Fibroblast of villous mesenchyme (primary cell): ENCODE measurements at places on chromosomes 13 and 19. TPM values are rescaled to one million over a fixed set of nuclear protein-coding genes. Genes with fewer than 3 reads are reported as not detected.

GRCh38 chr19:55985254-55985653 lies 1.3 kb upstream of the NLRP5 start:
- DNase-seq, result no peak

DNA sequence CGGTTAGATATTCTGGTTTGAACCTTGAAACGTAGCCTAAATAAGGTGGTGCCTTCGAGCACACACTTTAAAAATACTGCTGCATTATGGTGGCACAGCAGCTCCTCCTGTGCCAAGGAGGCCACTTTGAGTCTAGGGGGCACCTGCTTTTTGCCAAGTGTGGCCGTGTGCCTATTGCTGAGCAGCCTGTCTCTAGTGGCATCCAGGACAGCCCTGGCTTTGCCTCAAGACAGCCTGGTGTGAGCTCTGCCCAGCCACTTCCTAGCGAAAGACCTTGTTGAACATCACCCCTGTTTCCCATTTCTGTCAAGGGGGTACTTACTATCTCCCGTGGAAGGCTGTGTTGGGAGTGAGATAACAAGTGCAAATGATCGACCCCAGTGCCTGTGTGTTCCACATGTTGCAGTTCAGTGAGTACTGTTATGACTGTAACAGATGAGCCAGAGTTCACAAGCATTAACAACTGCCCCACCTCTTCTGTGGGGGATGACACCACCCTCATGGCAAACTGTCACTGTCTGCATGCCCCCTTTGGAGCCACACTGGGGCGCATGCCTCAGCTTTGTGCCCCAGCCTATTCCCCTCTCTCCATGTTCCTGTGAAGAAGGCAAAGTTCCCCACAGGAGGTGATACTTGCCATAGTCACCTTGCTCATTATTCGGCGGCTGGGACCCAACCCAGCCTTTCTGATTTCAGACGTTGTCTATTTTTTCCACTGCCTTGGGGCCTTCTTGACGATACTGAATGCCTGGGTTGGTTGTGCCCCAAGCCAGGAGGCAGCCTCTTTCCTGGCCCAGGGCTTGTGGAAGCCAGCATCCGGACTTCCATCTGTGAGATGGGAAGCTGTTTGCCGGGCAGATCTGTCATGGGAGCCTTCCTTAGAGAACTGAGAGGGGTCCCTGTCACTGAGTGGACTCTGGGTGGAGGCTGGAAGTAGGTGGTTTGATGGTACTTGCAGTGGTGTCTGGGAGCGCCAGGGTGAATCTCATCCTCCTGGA lies 5.4 kb downstream of the GATAD2A start:
- DNase-seq, result no peak

- no peak for DNase-seq
Measured at GRCh38 chr19:50722201-50723013, 757 bp upstream of the CLEC11A start.

GRCh38 chr13:31355001-31355400 lies 155.2 kb downstream of the B3GLCT start:
- no peak for DNase-seq

GRCh38 chr13:113245849-113246796 lies 36.7 kb downstream of the CUL4A start:
- no peak for DNase-seq

- no peak for DNase-seq
Measured at GRCh38 chr13:69264362-69265334, 843.0 kb upstream of the ATXN8OS start.

GRCh38 chr19:7975037-7975436 lies 30.4 kb downstream of the ELAVL1 start:
- DNase-seq, result no peak

GRCh38 chr19:6047741-6048251 lies 62.5 kb downstream of the RFX2 start:
- DNase-seq, result peak; percentile 34

GRCh38 chr19:54252845-54253244 lies 4.2 kb downstream of the LILRB5 start:
- DNase-seq, result no peak

DNA sequence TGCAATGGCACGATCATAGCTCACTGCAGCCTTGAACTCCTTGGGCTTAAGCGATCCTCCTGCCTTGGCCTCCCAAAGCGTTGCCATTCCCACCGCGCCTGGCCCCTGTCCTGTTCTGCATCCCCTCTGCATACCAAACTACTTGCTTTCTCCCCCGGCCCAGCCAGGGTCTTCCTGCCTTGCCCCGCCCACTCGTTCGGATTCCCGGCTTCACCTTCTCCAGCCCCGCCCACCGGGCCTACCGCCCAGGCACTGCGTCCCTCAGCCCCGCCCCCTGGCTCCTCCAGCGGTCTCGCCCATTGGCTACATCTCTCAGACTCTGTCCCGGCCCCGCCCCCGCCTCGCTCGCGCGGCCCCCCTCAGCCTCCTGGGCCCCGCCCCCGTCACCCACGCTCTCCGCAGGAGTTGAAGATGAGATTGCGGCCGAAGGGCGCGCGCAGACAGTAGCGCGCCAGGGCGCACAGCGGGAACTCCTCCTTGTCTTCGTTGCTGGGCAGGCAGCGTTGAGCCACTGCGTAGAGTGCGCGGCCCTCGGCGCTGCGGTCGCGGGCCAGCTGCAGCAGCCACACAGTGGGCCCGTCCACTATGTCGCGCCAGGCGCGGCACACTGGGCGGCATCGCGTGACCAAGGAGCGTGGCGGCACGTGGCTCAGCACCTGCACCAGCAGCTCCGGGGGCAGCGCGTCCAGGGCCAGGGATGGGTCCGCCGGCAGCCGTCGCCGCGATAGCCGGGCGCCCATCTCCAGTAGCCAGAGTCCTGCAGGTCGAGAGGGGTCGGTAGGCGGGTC lies 19.0 kb downstream of the MRPS12 start:
- DNase-seq, result peak; percentile 73

DNA sequence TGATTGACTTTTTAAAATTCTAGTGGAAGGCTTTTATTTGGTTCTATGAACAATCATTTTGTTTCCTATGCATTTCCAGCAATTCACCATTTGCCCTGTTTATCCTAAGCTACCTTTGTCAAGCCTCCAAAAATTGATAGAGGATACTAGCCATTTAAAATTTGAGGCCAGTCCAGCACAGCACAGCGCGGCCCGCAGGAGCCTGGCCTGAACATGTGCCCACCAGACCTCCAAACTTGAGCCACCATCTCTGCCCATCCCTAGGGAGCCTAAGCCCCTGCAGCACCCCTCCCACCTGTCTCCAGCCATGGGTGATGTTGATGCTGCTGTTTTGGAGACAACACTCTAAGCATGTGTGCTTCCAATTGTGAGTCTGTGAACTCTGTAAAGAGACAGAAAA lies 57.5 kb downstream of the SPRYD7 start:
- DNase-seq, result no peak

DNA sequence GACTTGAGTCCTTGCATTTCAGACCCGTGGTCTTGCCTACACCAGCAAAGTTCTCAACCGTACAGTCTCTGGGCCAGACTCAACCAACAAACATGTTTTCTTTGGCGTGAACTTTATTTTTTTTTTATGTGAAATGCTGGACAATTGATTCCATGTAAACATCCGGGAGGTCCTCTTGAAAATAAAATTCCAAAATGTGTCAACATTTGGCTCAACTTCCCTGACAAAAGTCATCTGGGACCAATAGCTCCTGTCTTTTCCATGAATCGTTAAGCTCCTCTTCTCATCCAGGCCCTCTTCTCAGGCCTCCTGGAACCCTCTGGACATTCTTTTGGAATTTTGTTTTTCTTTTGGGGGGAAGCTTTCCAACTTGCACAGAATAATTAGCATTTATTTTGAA lies 2.7 kb downstream of the ALDH16A1 start:
- peak; percentile 80 for DNase-seq

- peak; percentile 80 for DNase-seq
Measured at GRCh38 chr13:96052656-96053002, 572 bp downstream of the UGGT2 start.

DNA sequence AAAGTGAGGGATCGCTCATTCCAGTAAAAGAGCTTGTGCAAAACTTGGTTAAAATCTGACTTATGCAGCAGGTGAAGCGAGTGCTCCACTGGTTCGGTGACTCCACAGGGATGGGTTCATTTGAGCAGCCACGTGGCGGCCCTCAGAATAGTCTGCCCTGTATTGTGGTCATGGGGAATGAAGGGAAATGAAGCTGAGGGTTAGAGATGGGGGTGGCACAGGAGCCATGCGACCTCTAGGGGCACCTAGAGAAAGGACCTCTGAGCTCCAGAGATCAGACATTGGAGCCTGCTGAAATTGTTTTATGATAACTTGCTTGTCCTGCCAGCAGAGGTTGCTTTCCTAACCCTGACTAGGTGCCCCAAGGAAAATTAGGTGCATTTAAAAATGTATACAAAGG lies 26.6 kb downstream of the CBY2 start:
- DNase-seq, result no peak

DNA sequence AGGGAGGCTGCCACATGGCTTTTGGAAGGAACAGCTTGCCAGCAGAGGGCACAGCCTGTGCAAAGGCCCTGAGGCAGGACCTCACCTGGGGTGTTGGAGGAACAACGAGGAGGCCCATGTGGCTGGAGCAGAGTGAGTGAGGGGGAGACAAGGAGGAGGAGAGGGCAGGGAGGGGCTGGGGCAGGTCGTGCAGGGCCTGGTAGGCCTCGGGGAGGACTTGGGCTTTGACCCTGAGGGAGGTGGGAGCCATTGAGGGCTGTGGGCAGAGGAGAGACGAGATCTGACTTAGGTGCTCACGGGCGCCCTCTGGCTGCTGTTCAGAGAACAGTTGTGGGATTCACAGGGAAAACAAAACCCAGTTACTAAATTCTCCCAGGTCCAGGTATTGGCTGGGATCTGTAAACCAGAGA lies 25.2 kb downstream of the ZNRF4 start:
- peak; percentile 16 for DNase-seq

GRCh38 chr19:1079566-1080111 lies 12.7 kb downstream of the ARHGAP45 start:
- DNase-seq, result no peak

DNA sequence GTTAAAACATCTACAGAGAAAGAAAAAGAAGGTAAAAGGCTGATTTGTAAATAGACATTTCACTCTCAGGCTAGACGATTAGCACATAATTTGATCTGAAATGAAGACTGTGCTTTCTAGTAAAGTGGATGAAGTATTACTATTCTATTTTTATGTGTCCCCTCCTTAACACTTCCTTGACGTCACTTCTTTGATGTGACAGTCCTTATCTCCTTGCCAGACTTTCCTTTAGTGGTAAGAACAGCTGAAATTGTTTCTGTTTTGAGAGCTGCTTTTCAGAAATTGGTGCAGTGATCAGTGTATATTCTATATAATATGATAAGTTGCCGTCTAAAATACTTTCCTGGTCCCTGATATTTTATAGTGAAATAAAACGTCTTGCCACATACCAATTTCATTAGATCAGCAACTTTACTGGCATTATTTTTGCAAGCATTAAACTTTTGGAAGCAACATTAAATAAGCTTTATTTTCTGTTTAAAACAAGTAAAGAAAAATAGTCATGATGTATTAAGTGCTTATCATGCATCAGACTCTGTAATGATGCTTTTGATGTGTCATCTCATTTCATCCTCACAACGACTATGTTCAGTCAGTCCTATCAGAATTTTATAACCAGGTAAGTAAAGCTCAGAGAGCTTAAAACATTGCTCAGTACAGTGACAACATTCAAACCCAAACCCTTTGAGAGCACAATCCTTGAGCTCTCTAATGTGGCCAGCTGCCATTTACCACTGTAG lies 210.3 kb upstream of the PCDH9 start:
- DNase-seq, result no peak

DNA sequence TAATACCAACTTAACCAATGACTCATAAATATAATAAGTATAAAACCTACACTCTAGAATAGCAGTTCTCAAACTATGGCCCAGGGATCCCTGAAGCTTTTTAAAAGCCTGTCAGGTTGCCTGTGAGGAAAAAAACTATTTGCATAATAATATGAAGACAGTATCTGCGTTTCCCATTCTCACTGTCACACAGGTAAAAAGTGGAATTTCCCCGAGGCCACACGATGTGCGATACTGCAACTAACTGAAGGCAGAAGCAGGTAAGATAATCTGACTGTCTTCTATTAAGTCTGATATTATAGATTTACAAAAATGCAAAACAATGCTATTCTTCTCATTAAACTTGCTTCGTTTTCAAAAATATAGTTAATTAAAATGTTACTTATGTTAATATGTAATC lies 52.5 kb upstream of the EEF1AKMT1 start:
- DNase-seq, result no peak

DNA sequence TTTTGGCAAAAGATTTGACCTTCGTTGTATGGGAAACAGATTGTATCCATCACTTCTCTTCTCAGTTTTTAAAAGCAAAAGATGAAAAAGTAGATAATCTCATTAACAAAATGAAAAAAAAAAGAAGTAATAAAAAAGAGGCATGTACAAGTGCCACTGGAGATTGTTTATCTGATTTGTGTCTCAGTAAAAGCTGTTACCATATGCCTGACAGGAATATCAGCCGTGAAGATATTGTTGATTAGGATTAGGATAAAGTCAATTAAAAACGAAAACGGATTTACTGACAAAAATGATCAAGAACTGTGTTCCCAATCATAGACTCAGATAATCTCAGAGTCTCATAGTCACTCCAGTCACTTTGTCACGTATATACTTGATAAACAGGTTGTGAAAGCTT lies 842.1 kb upstream of the SLC10A2 start:
- DNase-seq, result no peak

DNA sequence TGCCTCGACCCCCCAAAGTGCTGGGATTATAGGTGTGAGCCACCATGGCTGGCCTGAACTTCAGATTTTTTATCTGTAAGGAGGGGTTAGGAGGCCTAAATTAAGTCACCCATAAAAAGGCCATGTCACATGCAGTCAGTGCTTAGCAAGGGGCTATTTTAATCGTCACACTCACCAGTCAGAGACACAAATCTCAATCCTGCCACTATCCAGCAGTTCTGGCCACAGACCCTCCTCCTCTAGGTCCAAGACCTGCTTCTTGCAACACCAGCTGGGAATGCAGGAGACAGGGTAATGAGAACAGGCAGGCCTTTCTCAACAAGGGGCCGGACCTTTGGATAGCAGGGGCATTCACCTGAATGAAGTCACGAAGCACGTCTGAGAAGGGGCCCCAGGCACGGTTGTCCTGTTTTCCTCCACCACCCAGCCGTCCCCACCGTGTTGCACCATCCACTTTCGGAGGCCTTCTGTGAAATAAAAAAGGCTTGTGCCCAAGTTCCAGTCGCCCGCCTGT lies 1.4 kb downstream of the FBXO27 start:
- DNase-seq, result no peak

RFX1 gene
- 2.3 and 2.6 TPM in 2 replicates for total RNA-seq

BCL3 gene
- total RNA-seq, result 8.6 and 10.0 TPM in 2 replicates

RAD23A gene
- total RNA-seq, result 91.1 and 92.8 TPM in 2 replicates

BRME1 gene
- 0.32 and 0.43 TPM in 2 replicates for total RNA-seq

TNFRSF19 gene
- total RNA-seq, result 95.7 and 139 TPM in 2 replicates

SLAIN1 gene
- not detected in 2 replicates for total RNA-seq

COMMD6 gene
- 36.4 and 77.3 TPM in 2 replicates for total RNA-seq

SBSN gene
- under 0.01 TPM in 1 of 2 replicates, not detected in the other for total RNA-seq

LHFPL6 gene
- 44.8 and 57.9 TPM in 2 replicates for total RNA-seq

GRK1 gene
- total RNA-seq, result not detected in 2 replicates

ZNF135 gene
- 1.6 and 4.3 TPM in 2 replicates for total RNA-seq
